ENCODE measurements at places on chromosomes 1 and 21. TPM values are rescaled to one million over a fixed set of nuclear protein-coding genes. Genes with fewer than 3 reads are reported as not detected.

UBE4B gene
- 8.4 TPM for polyA plus RNA-seq

CXADR gene
- not detected for polyA plus RNA-seq

GRCh38 chr1:20389571-20389970 lies 96.4 kb downstream of the CAMK2N1 start:
- no peak for DNase-seq
- H3K4me3 ChIP-seq, result no peak overlapping the region
- peaks cover 55% of the 10 kb centered on the region for H3K27me3 ChIP-seq
- H3K4me1 ChIP-seq, result no peaks in the 10 kb centered on the region

- H3K4me3 ChIP-seq, result no peak overlapping the region
- no peaks in the 10 kb centered on the region for H3K36me3 ChIP-seq
- H3K27ac ChIP-seq, result peak overlapping the region; percentile 49
- DNase-seq, result no peak
- peaks cover 14% of the 10 kb centered on the region for H3K4me1 ChIP-seq
- peaks cover 5% of the 10 kb centered on the region for H3K27me3 ChIP-seq
Measured at GRCh38 chr1:234520908-234521817, 42.2 kb upstream of the TARBP1 start.

- no peak overlapping the region for H3K4me3 ChIP-seq
- H3K27ac ChIP-seq, result no peak overlapping the region
- no peaks in the 10 kb centered on the region for H3K27me3 ChIP-seq
- no peak for DNase-seq
- peaks cover 16% of the 10 kb centered on the region for H3K4me1 ChIP-seq
Measured at GRCh38 chr1:226047495-226047894, 15.0 kb upstream of the H3-3A start.

- no peaks in the 10 kb centered on the region for H3K27me3 ChIP-seq
- no peak overlapping the region for H3K4me3 ChIP-seq
- DNase-seq, result no peak
Measured at GRCh38 chr1:110339407-110340206, 430 bp downstream of the RBM15 start.

- no peaks in the 10 kb centered on the region for H3K4me1 ChIP-seq
- DNase-seq, result no peak
- H3K36me3 ChIP-seq, result peaks cover 3% of the 10 kb centered on the region
- H3K27me3 ChIP-seq, result no peaks in the 10 kb centered on the region
Measured at GRCh38 chr1:65431111-65431705, 10.7 kb downstream of the LEPR start.

DNA sequence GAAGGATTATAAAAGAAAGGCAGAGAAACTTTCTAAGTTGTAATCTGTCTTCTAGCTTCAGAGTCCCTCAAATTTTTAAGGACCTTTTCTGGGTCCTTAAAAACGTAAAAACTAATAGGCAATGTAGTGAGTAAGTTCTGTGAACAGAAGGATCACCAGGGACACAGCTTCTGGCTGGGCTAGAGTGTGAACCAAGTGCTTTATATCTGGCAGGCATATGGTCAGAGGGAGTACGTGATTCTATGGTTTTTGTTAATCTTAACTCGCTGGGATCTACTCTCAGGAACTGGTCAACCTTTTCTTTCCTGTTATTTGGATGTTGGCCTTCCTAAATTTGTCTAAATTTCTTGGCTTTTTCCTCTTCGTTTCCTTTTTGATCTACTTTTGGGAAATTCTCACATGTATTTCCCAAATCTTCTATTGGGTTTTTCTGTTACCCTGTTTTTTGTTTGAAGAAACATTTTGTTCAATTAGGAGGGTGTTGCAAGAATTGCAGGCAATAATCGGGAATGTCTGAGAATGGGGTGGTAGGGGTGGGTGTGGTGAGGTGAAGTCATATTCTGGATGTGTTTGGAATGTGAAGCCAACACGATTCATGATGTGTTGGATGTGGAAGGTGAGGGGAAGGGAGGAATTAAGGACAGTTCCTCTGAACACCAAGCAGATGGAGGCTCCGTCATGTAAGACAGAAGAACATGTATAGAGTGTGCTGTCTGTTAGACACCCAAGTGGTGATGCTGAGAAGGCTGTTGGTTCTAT lies 193.2 kb downstream of the FMN2 start:
- DNase-seq, result no peak
- no peaks in the 10 kb centered on the region for H3K27me3 ChIP-seq
- H3K36me3 ChIP-seq, result no peaks in the 10 kb centered on the region
- no peak overlapping the region for H3K4me3 ChIP-seq
- H3K4me1 ChIP-seq, result no peaks in the 10 kb centered on the region

- H3K27ac ChIP-seq, result no peak overlapping the region
- H3K4me1 ChIP-seq, result no peaks in the 10 kb centered on the region
- peaks cover 7% of the 10 kb centered on the region for H3K27me3 ChIP-seq
Measured at GRCh38 chr1:225825607-225826007, 15.7 kb downstream of the EPHX1 start.
